Large intestine (tissue), 12 donors: ENCODE measurements at places on chromosomes 12 and 14. TPM values are rescaled to one million over a fixed set of nuclear protein-coding genes. Genes with fewer than 3 reads are reported as not detected.

Gene NRIP2
- 4.2 TPM for polyA plus RNA-seq

Gene GLIPR1L1
- polyA plus RNA-seq, result 0.27 TPM

Gene ANKS1B
- 2.4 TPM for polyA plus RNA-seq

Gene EIF2S3B
- polyA plus RNA-seq, result 2.8 TPM

DNA sequence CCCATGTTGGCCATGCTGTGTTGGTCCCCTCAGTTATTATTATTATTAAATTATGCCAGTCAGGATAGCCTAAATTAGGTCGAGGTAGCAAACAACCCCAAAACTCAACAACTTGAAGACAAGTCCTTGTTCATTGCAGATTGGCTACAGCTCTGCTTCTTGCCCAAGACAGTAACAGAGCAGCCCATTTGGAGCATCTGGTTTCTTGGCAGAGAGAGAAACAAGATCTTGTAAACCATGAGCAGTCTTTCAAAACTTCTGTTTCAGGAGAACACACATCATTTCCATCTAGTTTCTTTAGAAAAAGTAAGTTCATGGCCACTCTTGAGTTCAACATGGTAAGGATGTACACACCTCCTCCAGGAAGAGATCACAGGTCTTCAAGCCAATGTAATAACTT is 52.3 kb downstream of the E2F7 start:
- H3K4me1 ChIP-seq, result no peaks in the 10 kb centered on the region
- H3K4me3 ChIP-seq, result no peak overlapping the region
- H3K27me3 ChIP-seq, result peaks cover 2% of the 10 kb centered on the region
- no peaks in the 10 kb centered on the region for H3K36me3 ChIP-seq

- no peak for DNase-seq
- H3K27ac ChIP-seq, result no peak overlapping the region
- H3K4me1 ChIP-seq, result no peaks in the 10 kb centered on the region
- H3K27me3 ChIP-seq, result no peaks in the 10 kb centered on the region
Observed at GRCh38 chr14:103816991-103817390, 30.4 kb downstream of the PPP1R13B start.

- H3K4me1 ChIP-seq, result no peaks in the 10 kb centered on the region
- H3K27ac ChIP-seq, result no peak overlapping the region
- no peaks in the 10 kb centered on the region for H3K27me3 ChIP-seq
- no peak overlapping the region for H3K4me3 ChIP-seq
- H3K36me3 ChIP-seq, result no peaks in the 10 kb centered on the region
Observed at GRCh38 chr12:48286665-48287064, 64.1 kb downstream of the ZNF641 start.

GRCh38 chr14:81400852-81401251 is 728 bp upstream of the STON2 start:
- no peak for DNase-seq
- H3K27ac ChIP-seq, result no peak overlapping the region
- H3K27me3 ChIP-seq, result no peaks in the 10 kb centered on the region
- H3K4me1 ChIP-seq, result no peaks in the 10 kb centered on the region
- no peaks in the 10 kb centered on the region for H3K36me3 ChIP-seq

- no peaks in the 10 kb centered on the region for H3K4me1 ChIP-seq
- no peaks in the 10 kb centered on the region for H3K27me3 ChIP-seq
- DNase-seq, result no peak
- H3K36me3 ChIP-seq, result no peaks in the 10 kb centered on the region
- H3K27ac ChIP-seq, result no peak overlapping the region
Observed at GRCh38 chr12:496736-497135, 37.0 kb downstream of the B4GALNT3 start.

GRCh38 chr14:71022012-71022869 is 115.0 kb downstream of the PCNX1 start:
- no peak overlapping the region for H3K27ac ChIP-seq
- DNase-seq, result no peak
- no peaks in the 10 kb centered on the region for H3K27me3 ChIP-seq
- peaks cover 20% of the 10 kb centered on the region for H3K36me3 ChIP-seq
- no peaks in the 10 kb centered on the region for H3K4me1 ChIP-seq
- H3K4me3 ChIP-seq, result no peak overlapping the region

DNA sequence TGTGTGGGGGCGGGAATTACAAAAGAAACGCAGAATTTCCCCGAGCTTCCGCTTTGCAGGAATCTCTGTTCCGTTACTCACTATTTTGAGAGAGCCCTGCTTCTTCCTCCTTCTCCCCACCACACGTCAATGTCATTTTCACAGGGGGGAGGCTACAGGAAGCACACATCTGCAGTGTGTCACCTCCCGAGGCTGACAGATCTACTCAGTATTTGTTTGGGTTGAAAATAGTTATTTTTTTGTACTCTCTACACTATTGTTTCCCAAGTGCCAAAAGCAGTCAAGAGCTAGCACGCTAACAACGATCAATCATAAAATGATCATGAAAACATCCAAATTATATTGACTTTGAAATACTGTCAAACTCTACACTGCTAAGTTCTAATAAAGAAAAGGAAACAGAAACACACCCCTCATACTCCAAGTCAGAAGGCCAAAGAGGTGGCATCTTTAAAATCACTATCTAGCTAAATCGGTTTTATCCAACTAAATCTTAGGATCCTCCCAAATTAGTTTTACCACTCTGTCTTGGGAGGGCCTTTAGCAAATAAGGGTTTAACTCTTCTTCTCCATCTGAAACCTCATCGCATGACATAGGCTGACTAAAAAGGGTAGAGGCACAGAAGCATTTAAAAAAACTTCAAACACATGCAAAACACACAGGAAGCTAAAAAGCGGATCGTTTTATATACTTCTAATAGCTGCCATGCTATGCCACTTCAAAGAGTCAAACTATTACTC is 51.8 kb downstream of the FOXN3 start:
- no peaks in the 10 kb centered on the region for H3K27me3 ChIP-seq
- no peak for DNase-seq
- peak overlapping the region; percentile 32 for H3K27ac ChIP-seq
- H3K36me3 ChIP-seq, result no peaks in the 10 kb centered on the region

GRCh38 chr12:95553197-95553943 is 2.1 kb upstream of the USP44 start:
- H3K4me1 ChIP-seq, result peaks cover 7% of the 10 kb centered on the region
- H3K27ac ChIP-seq, result no peak overlapping the region
- no peak overlapping the region for H3K4me3 ChIP-seq
- DNase-seq, result no peak
- H3K36me3 ChIP-seq, result no peaks in the 10 kb centered on the region
- peaks cover 24% of the 10 kb centered on the region for H3K27me3 ChIP-seq

DNA sequence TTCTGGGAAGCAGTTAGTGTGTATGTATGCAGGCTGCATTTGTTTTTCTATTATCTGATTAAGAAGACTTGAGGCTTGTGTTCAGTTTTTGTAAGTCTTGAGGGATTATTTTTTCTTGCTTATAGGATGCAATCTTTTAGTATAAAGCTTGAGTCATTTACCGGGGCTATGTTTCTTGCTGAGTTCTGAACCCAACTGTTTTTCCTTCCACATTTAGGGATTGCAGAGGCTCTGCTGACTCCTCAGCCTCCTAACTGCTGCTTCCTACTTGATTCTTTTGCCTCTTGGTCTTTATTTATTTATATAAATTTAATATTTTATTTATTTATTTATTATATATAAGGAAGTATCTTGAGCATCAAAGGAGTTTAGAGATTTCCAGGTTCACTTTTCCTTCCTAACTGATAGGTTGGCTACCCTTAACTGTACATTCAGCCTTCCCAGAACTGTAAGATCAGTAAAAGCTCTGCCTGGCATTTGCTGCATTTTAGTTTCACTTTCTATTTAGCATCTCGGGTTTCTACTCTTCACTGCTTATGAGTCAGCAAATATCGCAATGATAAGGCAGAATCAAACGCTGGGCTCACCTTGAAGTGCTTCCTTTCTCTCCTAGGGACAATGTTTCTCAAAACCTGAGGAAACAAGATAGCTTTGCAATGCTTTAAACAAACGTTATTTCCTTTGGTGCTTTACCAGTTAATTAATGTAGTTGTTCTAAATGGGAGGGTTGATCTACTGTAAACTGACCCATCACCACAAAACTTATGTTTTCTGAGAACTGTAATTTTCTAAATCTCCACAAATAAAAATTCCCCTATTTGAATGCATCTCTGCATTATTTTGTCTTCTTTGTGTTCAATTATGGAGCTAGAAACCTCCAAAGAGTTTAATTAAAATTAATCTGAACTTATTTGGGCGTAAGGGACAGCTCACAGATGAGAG is 1183.7 kb upstream of the TMEM132C start:
- peak overlapping the region; percentile 29 for H3K4me3 ChIP-seq
- peak overlapping the region; percentile 35 for H3K27ac ChIP-seq
- H3K27me3 ChIP-seq, result no peaks in the 10 kb centered on the region
- no peaks in the 10 kb centered on the region for H3K36me3 ChIP-seq

DNA sequence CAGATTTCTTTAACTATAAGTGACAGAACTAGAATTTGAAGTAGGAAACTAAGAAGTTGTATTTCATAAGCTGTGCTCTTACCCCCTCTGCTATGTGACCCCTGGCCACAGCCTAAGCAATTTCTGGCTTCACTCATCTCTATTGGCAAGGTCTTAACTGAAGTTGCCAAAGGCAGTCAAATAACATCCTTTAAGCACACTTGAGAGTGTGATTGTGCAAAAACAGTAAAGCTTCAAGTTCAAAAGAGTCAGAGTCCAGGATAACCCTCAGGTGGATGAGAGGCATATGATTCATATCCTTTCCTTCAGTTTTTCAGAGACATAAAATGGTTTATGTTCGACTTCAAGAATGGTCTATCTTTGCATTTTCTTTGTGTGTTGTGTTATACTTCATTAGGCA is 45.2 kb downstream of the GRIP1 start:
- no peaks in the 10 kb centered on the region for H3K36me3 ChIP-seq
- H3K4me3 ChIP-seq, result no peak overlapping the region
- no peaks in the 10 kb centered on the region for H3K27me3 ChIP-seq
- peak; percentile 10 for DNase-seq
- no peaks in the 10 kb centered on the region for H3K4me1 ChIP-seq

GRCh38 chr14:91048265-91048664 is 12.2 kb downstream of the RPS6KA5 start:
- H3K27ac ChIP-seq, result no peak overlapping the region
- H3K36me3 ChIP-seq, result no peaks in the 10 kb centered on the region
- H3K4me3 ChIP-seq, result no peak overlapping the region
- H3K4me1 ChIP-seq, result no peaks in the 10 kb centered on the region

DNA sequence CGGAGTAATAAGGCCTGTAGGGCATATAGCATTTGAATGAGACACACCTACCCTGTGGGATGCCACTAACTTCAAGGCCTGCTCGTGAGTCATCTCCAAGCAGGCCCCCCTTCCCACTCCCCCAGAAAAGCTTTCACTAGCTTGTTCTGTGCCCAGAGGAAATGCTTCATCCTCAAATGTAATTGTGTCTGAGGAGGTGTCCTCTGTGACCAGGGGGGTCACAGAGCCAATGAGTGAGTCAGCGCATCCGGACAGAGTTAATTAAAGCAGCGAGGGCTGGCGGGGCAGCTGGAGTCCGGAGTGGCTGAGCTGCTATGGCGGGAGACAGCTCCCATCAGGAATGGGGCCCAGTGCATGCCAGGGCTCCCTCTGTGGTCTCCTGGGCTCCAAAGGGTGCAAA is 27.0 kb upstream of the ESRRB start:
- no peak for DNase-seq
- no peaks in the 10 kb centered on the region for H3K4me1 ChIP-seq
- H3K4me3 ChIP-seq, result no peak overlapping the region
- H3K27ac ChIP-seq, result no peak overlapping the region

- no peak overlapping the region for H3K27ac ChIP-seq
- no peak overlapping the region for H3K4me3 ChIP-seq
- H3K27me3 ChIP-seq, result peaks cover 6% of the 10 kb centered on the region
- no peaks in the 10 kb centered on the region for H3K4me1 ChIP-seq
- H3K36me3 ChIP-seq, result no peaks in the 10 kb centered on the region
Observed at GRCh38 chr14:72608391-72609204, 285.3 kb downstream of the DPF3 start.

GRCh38 chr14:103151270-103151945 is 28.1 kb downstream of the TNFAIP2 start:
- no peak for DNase-seq
- peaks cover 7% of the 10 kb centered on the region for H3K27me3 ChIP-seq
- H3K27ac ChIP-seq, result no peak overlapping the region
- H3K36me3 ChIP-seq, result no peaks in the 10 kb centered on the region
- no peaks in the 10 kb centered on the region for H3K4me1 ChIP-seq

DNA sequence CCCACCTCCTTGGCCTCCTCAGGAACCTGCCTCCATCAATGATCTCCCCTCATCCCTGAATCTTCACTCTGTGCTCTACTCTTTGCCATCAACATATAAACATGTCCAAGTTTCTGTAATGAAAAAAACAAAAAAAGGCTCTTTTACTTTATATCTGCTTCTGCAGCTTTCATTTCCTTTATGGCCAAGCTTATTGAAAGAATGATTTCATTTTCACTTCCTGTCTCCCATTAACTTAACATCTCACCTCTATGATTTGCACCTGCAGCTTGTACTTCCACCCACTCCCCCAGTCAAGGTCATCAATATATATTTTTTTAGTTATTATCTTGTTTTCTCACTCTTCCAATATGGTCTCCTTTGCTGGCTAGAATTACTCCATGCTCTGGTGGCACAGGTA is 15.6 kb upstream of the RNU6-7 start:
- no peaks in the 10 kb centered on the region for H3K27me3 ChIP-seq
- no peak for DNase-seq
- H3K4me1 ChIP-seq, result peaks cover 4% of the 10 kb centered on the region
- no peaks in the 10 kb centered on the region for H3K36me3 ChIP-seq
- H3K4me3 ChIP-seq, result no peak overlapping the region

GRCh38 chr14:53144244-53144643 is 8.9 kb downstream of the DDHD1 start:
- H3K4me1 ChIP-seq, result no peaks in the 10 kb centered on the region
- H3K27me3 ChIP-seq, result no peaks in the 10 kb centered on the region
- no peak overlapping the region for H3K4me3 ChIP-seq
- DNase-seq, result no peak
- H3K36me3 ChIP-seq, result no peaks in the 10 kb centered on the region

DNA sequence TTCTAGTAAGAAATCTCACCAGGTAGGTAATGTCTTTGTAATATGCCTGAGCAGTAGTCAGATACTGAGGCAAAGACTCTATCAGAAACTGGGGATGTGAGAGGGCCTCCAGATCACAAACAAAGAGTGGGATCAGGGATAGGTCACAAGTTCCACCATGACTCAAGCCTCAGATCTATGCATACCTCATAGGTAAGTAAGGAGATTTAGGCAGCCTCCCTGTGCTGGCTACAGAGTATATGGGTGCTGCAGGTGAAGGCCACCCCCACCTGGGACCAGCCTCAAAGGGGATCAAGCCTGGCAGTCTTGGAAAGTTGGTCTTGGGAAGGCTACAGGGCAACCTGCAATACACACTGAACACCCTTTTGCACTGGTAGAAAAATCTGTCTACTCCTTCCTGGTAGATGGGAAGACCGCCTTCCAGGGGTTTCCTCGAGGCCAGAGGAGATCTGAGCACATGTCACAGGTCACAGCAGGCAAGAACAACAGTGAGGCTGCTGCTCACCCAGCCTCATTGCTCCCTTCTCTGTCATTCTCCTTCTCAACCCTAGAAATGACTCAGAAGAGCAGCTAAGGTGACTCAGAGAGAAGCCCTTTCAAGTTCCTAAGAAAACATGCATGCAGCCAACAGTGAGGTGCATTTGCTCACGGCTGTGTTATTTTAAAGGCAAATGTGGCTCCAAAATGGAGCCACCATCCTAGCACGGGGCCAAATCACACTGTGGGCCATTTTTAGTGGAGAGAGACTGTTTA is 143.4 kb upstream of the CDKN3 start:
- no peaks in the 10 kb centered on the region for H3K36me3 ChIP-seq
- H3K4me1 ChIP-seq, result peaks cover 4% of the 10 kb centered on the region
- no peak overlapping the region for H3K4me3 ChIP-seq
